ELR (cell line): ENCODE measurements at places on chromosomes 12 and 14.

GRCh38 chr14:29838752-29839151, 88.9 kb downstream of the PRKD1 start:
- no peak for DNase-seq

GRCh38 chr12:124920353-124920935, 6.0 kb upstream of the UBC start:
- DNase-seq = no peak

- no peak for DNase-seq
Measured at GRCh38 chr12:45490232-45490881, 239.1 kb upstream of the ARID2 start.

- no peak for DNase-seq
Measured at GRCh38 chr12:108782971-108783370, 51.7 kb upstream of the CORO1C start.

- DNase-seq = peak; percentile 61
Measured at GRCh38 chr12:21656905-21657325, 727 bp downstream of the LDHB start.

DNA sequence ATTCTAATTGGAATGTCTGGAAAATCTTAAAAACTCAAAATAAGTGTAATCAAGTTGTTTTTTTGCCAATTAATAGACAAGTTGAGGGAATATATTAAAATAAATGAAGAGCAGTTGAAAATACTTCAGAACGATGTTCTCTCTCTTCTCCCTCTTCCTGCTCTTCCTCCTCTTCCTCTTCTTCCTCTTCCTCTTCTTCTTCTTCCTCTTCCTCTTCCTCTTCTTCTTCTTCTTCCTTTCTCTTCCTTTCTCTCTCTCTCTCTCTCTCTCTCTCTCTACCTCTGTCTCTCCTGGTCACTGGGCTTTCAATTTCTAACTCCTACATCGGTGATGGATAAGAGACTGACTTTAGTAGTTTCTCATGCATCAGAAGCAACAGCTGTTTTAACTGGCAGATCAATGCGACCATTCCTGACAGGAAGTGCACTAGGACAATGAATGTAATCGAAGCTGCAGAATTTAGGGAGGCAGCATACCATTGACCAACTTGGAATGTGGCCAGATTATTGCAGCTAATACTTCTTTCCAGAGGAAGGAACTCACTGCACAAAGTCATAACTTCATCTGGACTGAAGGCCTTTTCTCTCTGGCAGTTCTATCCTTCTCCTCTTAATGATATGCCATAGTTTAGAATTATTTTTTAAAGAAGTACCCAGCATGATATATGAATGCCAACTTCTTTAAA, 13.8 kb upstream of the TMTC2 start:
- DNase-seq = no peak

GRCh38 chr14:87628129-87628528, 364.9 kb downstream of the GALC start:
- no peak for DNase-seq

GRCh38 chr12:106759526-106760183, 14.8 kb upstream of the RIC8B start:
- DNase-seq = no peak

GRCh38 chr12:3885277-3886094, 12.3 kb upstream of the PARP11 start:
- peak; percentile 66 for DNase-seq

- no peak for DNase-seq
Measured at GRCh38 chr14:100780246-100780645, 45.7 kb upstream of the MEG3 start.

GRCh38 chr12:82695531-82695930, 8.8 kb downstream of the TMTC2 start:
- DNase-seq = no peak

DNA sequence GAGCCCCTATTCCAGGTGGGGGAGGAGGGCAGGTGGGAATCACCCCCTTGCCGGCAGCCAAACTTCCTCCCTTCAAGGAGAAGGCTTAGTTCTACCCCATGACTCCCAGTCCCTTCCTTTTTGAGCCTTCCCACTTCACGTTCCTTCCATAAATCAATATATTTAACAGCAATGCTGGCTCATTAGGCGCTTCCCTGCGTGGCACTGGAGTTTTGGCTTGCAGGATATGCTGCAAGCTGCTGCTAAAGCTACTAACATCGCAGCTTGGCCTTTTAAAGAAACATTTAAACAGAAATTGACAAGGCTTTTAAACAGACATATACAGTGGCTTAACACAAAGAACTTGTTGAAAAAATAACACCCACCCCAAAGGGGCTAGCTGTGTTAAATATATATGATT, 308.0 kb upstream of the FKBP4 start:
- no peak for DNase-seq

- DNase-seq = peak; percentile 83
Measured at GRCh38 chr12:26434299-26435068, 239.1 kb downstream of the SSPN start.

GRCh38 chr12:131909752-131910219, 15.4 kb downstream of the ULK1 start:
- no peak for DNase-seq

DNA sequence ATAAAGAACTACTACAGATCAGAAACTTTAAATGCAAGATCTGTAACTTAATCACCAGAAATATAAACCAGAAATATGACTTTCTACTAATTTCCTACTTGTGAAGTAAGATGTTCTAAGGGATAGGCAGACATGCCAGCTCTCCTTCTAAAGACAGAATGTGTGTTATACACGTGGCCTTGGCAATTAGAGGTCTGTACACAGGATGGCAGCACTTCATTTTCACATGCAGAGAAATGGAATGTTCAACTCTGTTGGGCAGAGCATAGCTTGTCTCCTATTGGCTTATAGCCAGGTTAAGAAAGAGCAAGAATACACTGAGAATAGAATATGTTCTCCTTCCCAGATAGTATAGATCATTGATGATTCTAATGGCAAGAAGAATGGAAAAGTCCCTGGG, 403.8 kb downstream of the DAD1 start:
- no peak for DNase-seq

DNA sequence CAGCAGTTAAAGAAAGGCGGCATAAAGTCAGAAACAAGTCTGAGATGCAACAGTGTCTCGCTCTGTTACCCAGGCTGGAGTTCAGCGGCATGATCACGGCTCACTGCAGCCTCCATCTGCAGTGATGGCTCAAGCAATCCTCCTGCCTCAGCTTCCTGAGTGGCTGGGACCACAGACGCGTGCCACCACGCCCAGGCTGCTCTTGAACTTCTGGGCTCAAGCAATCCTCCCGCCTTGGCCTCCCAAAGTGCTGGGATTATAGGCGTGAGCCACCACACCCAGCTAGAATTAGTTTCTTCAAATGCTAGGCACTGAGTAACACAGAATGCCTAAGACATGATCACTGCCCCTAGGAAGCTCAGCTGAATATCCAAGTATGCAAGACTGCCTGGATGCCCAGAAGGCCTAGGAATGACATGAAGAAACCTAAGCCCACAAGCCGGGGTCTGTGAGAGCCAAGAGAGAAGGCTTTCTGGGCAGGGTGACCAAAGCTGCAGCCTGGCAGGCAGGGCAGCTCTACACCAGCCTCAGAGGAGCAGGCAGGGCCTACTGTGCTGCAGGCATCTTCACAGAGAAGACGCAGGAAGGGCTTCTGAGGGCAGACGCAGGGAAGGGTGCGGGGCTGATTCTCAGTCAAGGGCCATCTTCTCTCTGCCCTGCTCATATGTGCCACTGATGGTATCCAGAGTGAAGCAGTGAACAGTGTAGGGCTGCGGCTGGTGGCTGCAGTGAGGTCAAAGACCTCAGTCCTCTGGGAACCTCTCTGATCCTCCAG, 4.3 kb upstream of the PPP2R5C start:
- DNase-seq = no peak

GRCh38 chr12:124527861-124528561, 39.4 kb downstream of the NCOR2 start:
- peak; percentile 59 for DNase-seq

DNA sequence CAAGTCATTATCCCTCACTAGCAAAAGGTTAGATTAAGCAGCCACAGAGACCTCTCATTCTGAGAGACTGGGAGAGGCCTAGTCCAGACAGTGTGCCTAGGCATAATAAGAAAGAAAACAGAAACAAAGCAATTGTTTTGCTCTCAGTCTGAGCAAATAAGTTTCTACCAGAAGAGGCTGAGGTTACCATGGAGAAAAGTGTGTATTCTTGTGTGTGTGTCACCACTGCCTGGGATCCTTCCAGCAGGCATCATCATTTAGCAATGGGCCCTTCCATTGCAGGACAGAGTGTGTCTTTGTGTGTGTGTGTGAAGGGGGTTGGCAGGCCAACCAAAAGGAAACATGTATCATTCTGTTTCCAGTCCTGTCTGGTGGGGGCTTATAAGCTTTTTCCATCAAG, 3.7 kb downstream of the EFS start:
- DNase-seq = no peak

DNA sequence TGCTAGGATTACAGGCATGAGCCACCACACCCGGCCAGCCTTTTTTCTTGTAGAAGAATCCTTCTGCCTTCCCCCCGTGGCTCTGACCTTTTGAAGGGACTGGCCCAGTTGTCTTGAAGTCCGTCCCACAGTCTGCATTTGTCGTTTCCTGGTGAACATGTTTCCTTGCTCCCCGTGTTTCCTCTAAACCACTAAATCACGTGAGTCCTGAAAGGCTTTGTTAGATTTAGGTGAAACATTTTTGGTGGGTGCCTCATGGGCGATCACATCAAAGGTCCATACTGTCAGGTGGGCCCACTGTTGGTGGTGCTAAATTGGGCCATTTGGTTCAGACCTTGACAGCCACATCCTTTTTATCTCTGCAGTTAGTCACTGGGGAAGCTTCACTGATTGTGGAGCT, 26.3 kb downstream of the MLXIP start:
- DNase-seq = no peak

GRCh38 chr12:16330560-16330959, 16.9 kb upstream of the MGST1 start:
- DNase-seq = no peak

DNA sequence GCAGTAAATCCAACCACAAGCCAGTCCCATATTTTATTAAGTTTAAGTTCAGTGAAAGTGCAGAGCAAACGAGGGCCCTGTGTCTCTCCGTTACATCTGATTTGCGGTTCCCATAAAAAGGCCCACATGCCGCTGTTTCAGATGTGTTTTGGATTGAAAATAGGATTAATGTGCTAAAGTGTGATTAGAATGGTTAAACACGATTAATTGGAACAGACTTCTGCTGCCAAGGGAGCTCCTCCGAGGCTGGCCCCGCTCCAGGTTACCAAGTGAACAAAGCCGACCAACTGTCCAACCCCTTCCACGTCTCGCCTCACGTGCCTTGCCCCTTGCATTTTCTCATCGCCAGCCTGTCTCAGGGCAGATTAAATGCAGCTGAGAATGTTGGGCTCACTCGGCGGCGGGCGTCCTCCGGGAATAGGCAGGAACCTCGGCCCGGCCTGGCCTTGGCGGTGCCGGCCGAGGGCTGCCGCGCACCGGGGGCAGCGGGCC, 166.5 kb upstream of the GSC start:
- no peak for DNase-seq

DNA sequence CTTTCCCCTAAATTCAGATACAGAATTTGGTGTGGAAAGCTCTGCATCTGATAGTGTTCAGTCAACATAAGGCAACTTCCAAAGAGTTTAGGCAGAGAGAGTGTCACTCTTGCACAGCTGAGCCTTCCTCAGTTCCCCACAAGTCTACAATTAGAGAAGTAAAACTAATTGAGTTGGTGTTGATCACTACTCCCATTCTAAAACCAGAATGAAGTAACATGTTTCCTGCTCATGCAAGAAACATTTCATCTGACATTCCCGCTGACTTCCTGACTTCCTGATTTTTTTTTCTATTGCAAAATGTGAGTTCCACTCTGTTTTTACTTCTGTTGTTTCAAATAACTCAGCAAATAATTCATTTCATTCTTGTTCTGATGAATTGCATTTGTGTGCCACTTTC, 271.0 kb downstream of the ALG10B start:
- no peak for DNase-seq

DNA sequence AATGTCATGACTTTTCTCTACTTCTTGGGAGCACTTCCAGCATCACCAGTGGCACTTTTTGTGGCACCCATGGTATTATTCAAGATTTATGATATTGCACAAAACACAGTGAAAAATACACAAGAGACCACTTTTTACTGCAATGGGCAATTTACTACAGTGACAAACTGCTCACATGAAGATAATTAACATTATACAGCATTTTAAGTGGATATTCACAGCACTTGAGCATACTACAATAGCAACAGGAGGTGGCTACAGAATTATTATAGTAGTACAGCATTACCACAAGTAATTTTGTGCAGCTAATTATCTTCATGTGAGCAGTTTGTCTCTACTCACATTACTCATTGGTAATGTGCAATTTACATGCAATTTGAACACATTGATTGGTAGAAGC, 18.3 kb downstream of the IL26 start:
- no peak for DNase-seq

DNA sequence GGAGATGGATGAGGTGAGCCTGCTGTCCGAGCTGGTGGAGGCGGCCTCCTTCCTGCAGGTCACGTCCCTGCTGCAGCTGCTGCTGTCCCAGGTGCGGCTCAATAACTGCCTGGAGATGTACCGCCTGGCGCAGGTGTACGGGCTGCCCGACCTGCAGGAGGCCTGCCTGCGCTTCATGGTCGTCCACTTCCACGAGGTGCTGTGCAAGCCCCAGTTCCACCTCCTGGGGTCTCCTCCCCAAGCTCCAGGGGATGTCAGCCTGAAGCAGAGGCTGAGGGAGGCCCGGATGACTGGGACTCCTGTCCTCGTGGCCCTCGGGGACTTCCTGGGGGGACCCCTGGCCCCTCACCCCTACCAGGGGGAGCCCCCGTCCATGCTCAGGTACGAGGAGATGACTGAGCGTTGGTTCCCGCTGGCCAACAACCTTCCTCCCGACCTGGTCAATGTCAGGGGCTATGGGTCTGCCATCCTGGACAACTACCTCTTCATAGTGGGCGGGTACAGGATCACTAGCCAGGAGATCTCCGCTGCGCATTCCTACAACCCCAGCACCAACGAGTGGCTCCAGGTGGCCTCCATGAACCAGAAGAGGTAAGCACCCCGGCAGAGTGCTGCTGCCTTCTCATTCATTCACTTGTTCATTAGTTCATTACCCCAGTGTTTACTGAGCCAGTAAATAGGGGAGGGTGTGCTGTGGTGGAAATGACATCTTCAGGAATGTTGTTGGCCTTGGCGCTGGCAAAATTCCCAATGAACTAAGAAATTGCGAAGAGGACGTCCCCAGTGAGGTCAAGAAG, 774 bp upstream of the MANSC4 start:
- peak; percentile 80 for DNase-seq

- DNase-seq = no peak
Measured at GRCh38 chr12:25645427-25645826, 92.3 kb upstream of the LMNTD1 start.

DNA sequence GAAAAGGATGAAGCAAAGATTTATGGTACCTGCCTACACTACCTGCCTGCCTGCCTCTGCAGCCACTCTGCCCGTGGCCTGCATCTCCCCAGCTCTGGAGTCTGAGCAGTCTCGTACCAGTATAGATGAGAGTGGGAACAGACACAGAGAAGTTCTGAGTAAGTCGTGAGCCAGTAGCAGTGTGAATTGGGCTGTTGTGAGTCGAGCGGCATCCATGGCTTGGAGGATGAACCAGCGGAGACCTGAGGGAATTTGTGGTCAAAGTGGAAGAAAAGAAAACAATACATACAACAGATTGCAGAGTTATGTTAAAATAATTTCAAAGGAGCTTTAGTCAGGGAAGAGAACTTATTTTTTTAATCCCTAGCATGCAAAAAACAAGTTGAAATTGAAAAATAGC, 25.3 kb downstream of the C2CD5 start:
- DNase-seq = peak; percentile 19
